ENCODE measurements at places on chromosomes 6 and 20. TPM values are rescaled to one million over a fixed set of nuclear protein-coding genes. Genes with fewer than 3 reads are reported as not detected.

GRCh38 chr6:15620611-15621010 lies 42.2 kb downstream of the DTNBP1 start:
- no peak for DNase-seq

- DNase-seq, result no peak
Observed at GRCh38 chr20:51628533-51629398, 86.2 kb upstream of the NFATC2 start.

DNA sequence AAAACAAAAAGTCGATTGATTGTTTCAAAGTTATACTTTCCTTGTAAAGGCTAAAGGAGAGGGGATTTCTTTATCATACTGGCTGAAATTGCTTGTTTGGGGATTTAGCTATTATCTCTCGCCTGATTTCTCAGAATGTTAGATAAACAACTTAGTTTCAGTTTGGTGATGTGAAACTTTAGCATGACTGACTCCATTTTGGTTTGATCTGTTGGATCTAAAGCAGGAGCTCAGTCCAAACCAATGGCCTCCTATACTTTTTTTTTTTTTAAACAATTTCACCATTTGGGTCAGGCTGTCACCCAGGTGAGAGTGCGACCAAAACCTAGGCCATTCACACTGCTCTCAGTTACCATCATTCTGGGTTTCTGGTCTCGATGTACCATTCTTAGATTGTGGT lies 45.4 kb upstream of the SLC16A10 start:
- no peak for DNase-seq

- no peak for DNase-seq
Observed at GRCh38 chr6:20440296-20440695, 38.6 kb downstream of the E2F3 start.

DNA sequence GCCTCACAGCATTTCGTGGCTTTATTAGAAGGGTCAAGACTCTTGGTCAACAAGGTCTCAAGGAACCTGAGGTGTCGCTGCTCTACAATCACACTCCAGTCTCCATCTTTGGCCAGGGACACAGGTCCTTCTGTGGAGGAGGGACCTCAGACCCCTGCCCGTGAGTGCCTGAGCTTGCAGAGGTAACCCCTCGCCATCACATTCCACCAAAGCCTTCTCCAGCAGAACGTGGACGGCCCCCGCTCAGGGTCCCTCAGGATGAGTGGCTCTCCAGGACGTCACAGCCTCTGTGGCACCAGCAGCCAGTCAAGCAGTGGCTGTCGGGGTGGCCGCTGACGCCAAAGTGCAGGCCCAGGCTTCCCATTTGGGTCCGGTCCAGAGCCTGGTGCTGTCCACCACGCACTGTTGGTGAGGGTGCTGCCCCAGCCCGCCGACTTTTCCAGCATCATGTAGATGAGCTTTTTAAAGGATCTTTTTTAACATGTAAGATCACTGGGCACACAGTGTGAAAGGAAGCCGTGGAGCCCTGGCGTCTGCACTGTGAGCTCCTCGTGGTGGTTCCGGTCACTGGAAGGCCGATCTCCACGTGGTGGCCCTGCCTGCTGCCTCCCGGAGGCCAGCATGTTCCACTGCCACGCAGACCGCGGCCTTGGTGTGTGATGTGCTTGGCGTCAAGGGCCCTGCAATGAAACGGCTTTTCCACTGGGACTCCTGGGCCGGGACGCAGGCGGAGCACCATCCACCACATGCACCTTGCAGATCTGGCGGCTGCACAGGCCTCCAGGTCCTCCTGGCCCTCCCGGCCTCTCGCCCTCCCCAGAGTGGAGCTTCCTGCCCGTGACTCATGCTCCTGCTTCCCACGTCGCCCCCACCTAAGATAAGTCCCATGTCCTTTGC lies 8.3 kb upstream of the KIF25 start:
- no peak for DNase-seq

DNA sequence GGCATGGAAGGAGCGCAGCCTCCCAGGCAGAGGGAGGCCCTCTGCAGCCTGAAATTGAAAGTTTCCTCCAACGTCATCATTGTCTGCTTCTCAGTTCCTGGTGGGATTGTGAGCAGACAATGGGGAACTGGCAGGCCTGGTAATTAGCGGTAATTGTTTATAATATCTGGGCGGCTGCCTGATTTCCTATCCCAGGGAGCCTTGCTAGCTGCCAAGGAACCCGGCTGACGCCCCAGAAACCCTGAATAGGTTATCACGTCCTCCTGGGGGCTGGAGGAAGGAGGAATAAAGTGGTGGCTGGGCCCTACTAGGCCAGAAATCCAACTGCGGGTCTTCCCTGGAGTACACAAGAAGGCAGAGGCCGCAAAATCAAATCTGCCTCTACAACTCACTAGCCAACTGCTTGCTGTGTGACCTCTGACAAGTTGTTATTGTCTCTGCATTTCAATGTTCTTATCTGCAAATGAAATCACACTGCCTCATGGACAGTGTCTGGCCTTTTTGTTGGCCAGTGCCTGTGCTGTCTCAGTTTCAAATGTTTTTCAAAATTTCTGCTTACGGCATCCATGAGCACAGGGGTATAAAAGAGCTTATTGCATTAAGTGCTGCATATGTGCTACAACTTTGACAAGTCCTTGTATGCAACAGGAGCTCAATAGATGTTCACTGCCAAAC lies 16.9 kb downstream of the KCNK15 start:
- no peak for DNase-seq

GRCh38 chr6:79818471-79818870 lies 128.9 kb downstream of the ELOVL4 start:
- no peak for DNase-seq

The SOBP gene
- 1.1 TPM for total RNA-seq
